HS-5 (cell line): ENCODE measurements at places on chromosomes 5 and 9.

DNA sequence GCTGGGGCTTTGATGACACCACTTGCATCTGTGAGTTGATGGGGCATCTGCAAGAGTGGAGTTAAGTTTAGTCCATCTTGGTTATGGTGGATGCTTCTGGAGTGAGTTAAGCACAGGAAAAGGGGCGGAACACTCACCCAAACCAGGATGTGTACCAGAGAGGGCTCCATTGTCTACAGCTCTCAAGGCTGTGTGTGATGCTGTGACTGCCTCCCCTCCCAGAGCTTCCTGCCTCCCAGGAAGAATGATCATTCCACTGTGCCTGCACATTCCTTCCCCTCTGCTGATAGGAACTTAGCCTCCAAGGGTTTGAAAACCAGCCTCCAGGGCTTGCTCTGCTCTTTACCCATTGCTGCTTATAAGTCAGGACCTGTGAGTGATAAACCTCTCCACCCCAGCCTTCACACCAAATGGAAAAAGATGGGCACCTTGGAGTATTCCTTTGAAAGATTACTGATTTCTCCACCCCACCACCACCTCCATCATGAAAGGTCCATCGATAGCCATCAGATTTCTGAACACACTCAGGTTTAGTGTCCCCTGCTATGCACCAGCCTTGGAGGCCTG is 160.1 kb upstream of the SPRY4 start:
- DNase-seq = no peak

- DNase-seq = no peak
These were observed 31.1 kb upstream of the FGF1 start for GRCh38 chr5:142716963-142717362.

DNA sequence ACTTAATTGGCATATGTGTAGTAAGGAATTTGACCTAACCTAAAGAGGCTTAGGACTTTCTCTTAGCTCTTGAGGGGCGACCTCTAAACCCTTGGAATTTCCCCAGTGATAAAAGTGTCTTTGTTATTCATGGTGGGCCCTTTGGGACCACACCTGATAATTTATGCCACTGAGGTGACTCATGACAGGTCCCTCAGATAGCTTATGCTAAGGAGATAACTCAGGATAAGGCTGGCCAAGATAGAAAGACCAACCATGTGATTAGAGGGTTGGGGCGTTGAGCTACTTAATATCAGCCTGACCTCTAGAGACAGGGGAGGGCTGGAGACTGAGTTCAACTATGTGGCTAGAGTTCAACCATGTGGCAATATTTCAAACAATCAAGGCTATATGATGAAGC is 218.1 kb downstream of the AP3B1 start:
- DNase-seq = no peak

GRCh38 chr5:151093476-151093889 is 12.6 kb upstream of the TNIP1 start:
- DNase-seq = peak; percentile 97

DNA sequence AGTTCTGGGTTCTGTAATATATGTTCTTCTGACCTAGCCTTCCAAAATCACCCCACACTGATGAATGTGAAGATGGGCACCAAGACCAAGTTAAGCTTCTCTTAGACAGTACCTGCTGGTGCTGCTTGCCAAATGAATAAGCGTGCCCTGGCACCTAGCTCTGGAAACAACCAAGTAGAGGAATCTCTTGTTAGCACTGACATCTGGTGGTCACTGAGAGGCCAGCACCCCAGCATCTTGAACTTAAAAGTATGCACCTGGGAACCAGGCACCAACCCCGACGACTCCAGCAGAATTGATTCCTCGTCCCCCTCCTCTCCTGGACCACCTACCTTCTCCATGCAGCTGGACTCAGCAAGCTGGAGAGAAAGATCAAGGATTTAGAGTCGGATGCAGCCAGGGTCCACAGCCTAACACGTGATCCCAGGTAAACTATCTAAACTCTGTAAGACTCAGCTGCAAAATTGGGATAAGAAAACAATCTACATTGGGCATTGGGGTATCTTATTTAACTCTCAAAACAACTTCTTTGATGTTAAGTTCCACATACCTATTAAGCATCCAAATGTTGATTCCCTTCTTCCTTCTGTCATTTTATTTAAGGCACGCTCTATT is 89.8 kb downstream of the SLC1A3 start:
- peak; percentile 29 for DNase-seq

DNA sequence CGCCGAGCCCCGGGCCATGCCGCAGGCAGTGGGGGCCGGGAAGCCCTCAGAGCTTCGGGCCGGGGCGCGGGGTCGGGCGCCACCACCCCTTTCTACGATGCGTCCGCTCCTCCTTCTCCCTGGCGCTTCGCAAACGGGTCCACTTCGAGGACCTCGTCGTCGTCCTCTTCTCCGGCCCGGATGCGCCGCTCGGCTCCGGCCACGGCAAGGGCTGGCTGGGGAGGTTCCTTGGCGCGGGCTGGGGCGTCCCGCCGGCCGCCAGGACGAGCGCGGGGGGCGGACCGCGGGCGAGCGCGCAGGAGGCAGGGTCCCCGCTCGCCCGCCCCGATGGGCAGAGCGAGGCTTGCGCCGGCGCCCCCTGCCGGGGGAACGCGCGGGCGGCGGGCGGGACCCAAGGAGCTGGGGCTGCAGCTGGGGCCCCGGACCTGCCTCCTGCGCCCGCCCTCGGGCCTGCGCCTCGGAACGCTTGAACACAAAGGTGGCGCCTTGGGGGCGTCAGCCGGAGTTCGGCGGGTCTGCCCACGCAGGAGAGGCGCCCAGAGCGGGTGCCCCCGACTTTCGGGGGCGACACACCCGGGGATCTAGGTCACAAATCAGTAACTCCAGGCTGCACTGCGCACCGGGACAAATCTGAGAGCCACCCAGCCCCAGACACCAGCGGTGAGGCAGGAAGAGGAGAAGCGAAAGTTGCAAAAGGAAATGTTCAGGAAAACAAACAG is at the start of gene ROR2:
ROR2 (minus strand) TSS at position 283 of the 719 bp plus-strand sequence.
- no peak for DNase-seq

GRCh38 chr9:27073841-27074728 is 34.9 kb upstream of the TEK start:
- no peak for DNase-seq

DNA sequence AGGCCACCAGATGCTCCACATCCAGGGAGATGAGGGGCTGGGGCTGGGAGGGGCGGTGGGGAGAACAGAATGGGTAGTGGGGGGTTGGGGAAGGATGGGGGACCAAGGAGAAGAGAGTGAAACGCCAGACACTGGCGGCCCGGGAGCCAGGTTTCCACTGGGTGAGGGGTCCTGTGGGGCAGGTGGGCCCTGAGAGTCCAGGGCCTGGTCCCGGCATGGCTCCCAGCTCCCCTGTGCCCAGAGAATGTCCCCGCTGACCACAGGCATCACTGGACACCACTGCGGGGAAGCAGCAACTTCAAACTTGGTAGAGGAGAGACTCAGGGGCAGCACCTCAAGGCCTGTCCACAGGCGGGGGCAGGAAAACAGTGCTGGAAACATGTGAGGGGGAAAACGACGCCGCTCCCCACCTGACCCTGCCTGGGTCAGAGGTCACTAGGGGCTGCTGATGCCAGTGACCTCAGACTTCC is 13.2 kb downstream of the NINJ1 start:
- no peak for DNase-seq

GRCh38 chr9:115378758-115379157 is 260.8 kb upstream of the TNC start:
- no peak for DNase-seq

DNA sequence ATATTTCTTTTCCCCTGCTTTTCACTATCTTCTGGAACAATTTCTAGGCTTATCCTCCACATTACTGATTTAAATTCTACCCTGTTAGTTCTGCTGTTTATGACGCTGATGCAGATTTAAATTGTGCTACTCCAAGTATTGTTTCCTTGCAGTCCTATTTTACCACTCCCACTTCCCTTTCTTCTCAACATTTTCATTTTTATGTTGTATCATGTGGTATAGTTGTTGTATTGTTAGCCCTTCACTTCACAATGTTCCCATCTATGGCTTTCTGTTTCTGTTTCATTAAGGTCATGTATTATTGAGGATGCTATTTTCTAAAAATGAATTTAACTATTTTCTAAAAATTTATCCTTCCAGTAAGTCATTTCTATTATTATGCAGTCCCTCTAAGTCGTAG is 254.4 kb downstream of the NDUFS4 start:
- no peak for DNase-seq

DNA sequence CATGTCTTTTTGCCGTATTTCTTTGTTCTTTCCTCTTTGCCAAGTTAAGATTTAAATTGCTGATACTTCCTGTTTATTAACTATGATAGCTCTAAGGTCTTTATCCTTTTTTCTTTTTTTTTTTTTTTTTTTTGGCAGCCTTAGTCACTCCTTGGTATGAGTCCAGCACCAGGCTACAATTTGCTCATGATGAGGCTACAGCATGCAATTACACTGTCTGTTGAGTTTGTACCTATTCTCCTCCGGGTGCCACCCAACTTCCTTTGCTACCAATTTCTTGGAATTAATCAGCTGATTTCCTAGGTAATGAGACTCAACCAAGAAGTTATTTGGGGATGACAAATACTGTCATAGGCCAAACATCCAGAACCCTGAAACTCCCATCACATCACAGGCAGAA is 25.5 kb downstream of the ACTL7B start:
- DNase-seq = no peak

- no peak for DNase-seq
These were observed 550 bp downstream of the CORO2A start for GRCh38 chr9:98191671-98192502.

DNA sequence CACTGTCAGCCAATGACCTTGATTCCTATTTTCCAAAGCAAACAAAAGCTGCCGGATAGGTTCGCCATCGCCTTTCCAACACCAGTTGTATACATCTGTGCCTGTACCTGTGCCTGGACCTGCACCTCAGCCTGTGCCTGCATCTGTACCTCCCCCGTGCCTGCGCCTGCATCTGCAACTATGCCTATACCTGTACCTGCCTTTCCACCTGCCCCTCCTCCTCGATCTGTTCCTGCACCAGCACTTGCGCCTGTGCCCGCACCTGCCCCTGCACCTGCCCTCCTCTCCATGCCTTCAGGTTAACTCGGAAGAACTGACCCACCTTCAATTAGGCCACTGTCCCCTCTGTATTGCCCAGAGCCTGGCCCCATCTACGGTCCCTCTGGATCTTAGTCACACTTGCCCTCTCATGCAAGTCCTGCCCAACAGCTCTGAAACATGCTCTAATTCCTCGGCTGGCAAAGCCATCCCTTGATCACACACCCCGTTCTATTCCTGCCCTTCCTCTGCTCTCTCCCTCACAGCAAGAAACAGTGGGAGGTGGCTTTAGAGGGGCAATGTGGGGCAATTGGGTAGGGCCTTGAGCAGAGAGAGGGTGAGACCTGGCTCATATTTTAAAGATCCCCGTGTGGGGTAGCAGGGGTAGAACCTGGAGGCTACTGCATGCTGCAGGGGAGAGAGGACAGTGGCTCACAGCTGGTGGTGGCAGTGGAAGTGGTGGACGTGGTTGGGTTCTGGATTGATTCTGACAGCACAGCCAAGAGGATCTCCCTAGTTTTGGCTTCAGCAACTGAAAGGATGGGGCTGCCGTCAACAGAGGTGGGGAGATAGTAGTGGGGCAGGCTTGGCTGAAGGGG is 59.6 kb upstream of the PHYKPL start:
- DNase-seq = no peak

DNA sequence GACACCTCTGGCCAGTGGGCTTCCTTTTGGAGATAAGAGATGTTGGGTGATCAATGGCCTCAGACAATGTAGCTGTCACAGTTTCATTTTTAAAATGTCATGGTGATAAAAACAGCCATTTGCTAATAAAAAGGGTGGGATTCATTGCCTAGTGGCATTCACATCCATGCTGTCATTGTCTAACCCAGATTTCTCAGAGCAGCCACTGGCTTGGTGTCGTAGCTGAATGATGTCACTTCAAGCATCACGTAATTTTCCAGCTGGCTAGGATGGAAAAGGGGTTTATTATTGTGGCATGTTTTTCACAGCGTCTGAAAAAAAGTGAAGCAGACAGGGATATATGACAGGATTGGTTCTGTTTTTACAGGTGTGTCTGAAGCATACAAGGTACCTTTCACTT is 184.7 kb downstream of the AOPEP start:
- DNase-seq = no peak

- no peak for DNase-seq
These were observed 277 bp downstream of the EIF4E1B start for GRCh38 chr5:176630681-176631222.

DNA sequence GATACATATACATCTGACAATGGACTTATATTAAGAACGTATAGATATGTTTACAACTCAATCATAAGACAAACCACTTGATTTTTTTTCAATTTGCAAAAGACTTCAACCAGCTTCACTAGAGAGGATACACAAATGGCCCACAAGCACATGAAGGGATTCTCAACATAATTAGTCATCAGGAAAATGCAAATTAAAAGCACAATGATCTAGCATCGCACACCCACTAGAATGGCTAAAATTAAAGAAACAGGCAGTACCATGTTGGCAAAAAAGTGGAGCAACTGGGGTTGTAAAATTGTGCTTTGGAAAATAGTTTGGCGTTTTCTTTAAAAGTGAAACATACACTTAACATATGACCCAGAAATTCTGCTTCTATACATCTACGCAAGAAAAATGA is 80.0 kb upstream of the TRIO start:
- no peak for DNase-seq

- DNase-seq = no peak
These were observed 8.9 kb upstream of the MRNIP start for GRCh38 chr5:179867476-179867875.

GRCh38 chr9:84270847-84271530 is 69.6 kb downstream of the SLC28A3 start:
- DNase-seq = no peak

DNA sequence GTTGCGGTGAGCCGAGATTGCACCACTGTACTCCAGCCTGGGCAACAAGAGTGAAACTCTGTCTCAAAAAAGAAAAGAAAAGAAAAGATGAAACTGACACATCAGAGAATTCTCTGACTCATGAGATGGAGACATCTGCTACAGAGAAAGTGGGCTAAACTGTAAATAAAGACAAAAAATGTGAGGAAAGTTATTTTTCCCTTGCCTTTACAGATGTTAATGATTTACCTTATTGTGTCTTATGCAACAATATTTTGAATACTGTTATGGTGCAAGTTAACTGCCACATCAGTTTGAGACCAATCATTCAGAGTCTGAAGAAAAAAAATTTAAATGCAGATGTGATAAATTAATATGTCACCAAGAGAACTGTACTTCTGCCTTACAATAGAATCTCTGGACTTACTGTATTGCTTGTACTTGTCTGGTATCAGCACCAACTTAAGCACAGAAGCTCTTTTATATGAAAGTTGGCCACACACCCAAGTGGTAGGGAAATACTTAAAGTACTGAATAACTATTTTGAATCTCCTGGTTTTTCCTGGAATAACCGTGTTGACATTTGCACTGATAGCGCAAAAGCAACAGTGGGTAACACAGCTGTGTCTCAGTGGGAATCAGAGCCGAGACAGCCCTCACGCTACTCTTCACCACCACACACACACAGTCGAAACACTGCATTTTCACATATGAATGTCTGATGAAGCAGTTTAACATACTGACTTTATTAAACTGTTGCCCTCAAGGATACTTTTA is 169.9 kb downstream of the FANCC start:
- no peak for DNase-seq
